Left renal pelvis (tissue), 4 donors: ENCODE measurements at places on chromosomes 7 and 10.

DNA sequence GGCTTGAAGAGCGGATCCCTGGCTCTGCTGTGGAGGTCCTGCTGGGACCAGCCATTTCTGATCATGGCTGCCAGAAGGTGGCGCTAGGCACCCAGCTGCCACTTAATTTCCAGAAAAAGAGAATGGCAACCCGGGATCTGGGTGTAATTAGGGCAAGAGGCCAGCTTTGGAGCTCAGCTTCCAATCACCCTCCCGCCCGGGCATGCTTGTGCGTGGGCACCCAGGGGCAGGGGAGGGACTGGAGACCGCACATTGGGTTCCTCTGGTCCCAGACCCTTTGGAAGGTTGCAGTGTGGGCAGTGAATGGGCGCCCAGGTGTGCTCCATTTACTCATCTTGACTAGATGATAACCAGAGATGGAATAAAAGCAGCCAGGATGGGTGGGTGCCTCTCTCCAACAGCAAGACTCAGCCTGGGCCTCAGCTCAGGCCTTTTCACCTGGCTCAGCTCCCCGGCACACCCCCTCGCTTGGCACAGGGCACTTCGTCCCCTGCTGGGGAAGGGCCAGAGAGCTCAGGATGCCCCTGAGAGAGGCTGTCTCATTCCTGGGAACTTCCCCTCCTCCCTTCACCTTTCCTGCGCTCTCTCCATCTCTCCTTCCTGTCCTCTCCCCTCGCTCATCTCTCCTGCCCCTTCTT lies 14.7 kb downstream of the FAM241B start:
- DNase-seq, result no peak

DNA sequence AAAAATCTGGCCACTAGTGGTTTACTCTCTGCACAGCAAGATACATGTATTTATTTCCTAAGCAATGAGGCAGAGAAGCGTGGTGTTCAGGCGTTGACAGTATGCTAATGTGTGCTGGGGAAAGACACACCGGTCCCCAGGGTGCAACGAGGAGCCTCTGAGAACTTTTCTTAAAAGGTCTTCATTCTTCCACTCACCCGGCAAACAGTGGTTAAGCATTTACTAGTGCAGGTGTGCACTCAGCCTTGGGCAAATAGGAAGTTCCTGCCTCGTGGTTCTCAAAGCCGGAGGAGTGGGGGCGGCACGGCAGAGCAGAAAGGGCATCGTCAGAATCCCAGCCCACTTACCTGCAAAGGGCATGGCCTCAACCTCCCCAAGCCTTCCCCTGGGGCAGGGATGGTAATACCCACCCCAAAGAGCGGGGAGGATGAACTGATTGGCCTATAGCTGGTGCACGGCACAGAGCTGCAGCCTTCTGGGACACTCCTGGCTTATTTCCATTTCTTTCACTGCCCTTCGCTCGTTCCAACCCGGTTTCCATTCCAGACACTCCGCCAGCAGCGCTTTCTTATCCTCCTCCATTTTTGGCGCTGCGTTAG lies 184.3 kb upstream of the CTBP2 start:
- DNase-seq, result peak; percentile 29

- DNase-seq, result no peak
Measured at GRCh38 chr10:132536241-132536876, 1.2 kb upstream of the INPP5A start.

- no peak for DNase-seq
Measured at GRCh38 chr7:32511791-32512190, 16.5 kb downstream of the AVL9 start.

DNA sequence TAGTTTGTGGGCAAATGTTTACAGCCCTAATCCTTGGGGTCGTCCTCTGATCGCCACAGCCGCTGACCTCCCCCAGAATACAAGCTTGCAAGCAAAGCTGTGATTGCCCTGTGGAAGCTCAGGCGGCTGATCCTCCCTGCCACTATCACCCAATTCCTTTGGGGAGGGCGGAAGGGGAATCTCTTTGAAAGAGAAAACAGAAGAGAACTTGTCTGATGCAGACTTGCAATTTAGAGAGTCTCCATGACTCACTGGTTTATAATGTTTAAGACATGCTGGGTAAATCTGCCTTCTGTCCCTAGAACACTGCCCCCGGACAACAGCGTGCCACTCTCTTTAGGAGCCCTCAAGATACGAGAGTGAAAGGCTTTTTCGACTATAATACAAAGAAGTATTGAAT lies 75.5 kb downstream of the NRP1 start:
- no peak for DNase-seq

DNA sequence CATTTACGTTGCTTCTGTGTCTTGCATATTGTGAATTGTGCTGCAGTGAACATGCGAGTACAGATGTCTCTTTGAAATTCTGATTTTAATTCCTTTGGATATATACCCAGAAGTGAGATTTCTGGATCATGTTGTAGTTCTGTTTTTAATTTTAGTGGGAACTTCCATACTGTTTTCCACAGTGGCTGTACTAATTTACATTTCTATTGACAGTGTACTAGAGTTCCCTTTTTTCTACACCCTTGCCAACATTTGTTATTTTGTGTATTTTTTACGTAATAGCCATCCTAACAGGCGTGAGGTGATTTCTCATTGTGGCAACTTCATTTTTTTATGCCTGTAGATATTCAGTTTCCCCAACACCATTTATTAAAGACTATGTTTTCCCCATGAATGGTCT lies 144.7 kb upstream of the INHBA start:
- DNase-seq, result no peak

DNA sequence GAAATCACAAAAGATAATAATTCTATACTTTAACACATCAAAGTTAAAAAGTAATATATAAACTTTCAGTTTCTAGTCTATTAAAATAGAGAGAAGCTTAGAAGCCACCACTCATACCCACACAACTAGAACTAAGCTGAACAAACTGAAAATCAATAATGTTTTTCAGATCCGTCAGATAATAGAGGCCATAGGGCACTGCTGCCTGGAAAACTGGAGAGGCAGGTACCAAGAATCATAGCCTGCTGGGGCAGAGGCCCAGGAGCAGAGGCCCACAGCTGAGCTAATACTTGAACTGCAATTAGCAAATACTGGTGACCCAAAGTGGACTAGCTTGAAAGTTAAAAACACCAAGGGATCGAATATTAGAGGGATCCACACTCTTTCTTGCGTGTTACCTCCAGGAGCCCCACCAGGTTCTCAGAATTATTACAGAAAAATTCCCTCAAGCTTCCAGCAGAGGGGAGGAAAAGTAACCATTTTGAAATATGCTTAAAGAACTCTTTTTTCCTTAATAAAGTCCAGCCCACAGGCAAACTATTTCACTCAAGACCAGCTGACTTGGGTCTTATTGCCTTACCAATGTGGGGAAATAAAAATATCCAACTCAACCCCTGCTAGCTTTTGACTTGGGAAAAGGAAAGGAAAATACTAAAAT lies 774.1 kb upstream of the IGFBP3 start:
- no peak for DNase-seq

GRCh38 chr10:61151059-61151458 lies 207.1 kb upstream of the RHOBTB1 start:
- DNase-seq, result no peak

DNA sequence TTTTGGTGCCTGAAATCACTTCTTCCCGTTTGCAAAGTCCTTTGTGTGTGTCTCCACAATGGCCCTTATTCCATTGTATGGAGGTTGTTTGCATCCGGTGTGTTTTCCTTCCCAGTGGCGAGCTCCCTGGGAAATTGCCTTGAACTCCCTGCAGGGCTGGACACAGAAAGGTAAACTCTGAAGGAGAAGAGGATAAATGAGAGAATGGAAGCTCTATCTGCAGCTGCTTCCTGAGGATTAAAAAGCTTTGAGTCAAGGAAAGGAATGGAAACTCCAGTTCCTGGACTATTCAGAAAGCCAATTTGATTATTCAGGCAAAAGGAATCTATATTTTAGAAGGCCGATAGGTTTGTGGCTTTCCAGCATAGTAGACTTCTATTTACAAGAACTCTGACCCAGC lies 4.4 kb upstream of the GRK5 start:
- no peak for DNase-seq

- no peak for DNase-seq
Measured at GRCh38 chr7:107694386-107694785, 33.8 kb downstream of the SLC26A4 start.

GRCh38 chr10:36265741-36266140 lies 623.6 kb upstream of the FZD8 start:
- no peak for DNase-seq

DNA sequence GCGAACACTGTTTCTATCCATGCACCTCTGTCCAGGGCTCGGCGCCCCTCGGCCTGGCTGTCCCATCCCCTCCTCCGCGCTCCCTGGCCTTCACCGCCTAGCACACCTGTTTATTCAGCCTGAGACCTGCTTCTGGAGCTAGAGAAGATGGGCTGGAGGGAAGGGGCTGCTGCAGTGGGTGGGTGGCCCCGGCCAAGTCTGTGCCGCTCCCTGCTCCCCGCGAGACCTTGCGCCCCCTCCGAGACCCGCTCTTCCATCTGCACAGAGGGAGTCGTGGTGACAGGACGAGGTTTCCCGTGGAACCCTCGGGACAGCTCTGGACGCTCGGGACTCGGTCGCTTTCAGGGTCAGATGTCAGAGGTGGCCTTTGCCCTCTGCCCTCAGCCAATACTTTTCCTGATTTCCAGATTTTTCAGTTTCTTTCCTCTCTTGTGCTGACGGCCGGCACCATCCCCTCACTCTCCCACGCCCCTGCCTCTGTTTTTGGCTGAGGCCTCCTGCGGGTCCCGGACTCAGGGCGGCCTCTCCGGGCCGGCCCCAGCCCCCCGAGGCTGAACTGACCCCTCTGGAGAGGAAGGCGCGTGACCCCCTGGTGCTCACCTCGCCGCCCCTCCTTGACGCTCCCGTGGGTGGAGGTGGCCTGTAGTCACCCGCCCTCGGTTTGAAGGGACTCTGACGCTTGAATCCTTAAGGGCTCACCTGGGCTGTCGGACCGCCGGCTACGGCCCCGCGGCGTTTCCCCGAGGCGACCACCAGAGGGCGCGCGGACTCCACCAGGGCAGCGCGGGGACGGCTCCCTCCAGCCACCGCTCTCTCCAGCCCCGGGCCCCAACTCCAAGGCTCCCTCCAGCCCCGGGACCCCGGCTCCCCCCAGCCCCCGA lies 15.6 kb downstream of the SHH start:
- DNase-seq, result no peak

GRCh38 chr10:80203835-80204676 lies 1.3 kb downstream of the ANXA11 start:
- DNase-seq, result no peak

GRCh38 chr7:39406467-39406866 lies 159.7 kb upstream of the YAE1 start:
- DNase-seq, result no peak
